Immature natural killer cell (primary cell): ENCODE measurements at places on chromosomes 4 and X. TPM values are rescaled to one million over a fixed set of nuclear protein-coding genes. Genes with fewer than 3 reads are reported as not detected.

CHST7 gene
- polyA plus RNA-seq: 1.2 TPM

PPP1R2C gene
- polyA plus RNA-seq: 0.24 TPM

DNA sequence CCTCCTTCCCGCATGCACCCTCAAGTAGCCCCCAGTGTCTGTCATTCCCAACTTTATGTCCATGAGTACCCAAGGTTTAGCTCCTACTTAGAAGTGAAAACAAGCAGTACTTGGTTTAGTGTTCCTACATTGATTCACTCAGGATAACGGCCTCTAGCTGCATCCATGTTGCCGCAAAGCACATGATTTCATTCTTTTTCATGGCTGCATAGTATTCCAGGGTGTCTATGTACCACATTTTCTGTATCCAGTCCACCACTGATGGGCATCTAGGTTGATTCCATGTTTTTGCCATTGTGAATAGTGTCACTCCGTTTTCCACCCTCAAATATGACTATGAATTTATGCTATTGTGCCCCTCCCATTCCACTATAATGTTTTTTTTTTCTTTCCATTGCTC is 130.5 kb upstream of the MXRA5 start:
- H3K27ac ChIP-seq: no peak overlapping the region
- no peaks in the 10 kb centered on the region for H3K27me3 ChIP-seq
- H3K4me1 ChIP-seq: no peaks in the 10 kb centered on the region

- H3K4me1 ChIP-seq: no peaks in the 10 kb centered on the region
- H3K27me3 ChIP-seq: peaks cover 2% of the 10 kb centered on the region
- H3K4me3 ChIP-seq: no peak overlapping the region
- DNase-seq: no peak
Measured at GRCh38 chr4:95537191-95537590, 11.6 kb downstream of the UNC5C start.

GRCh38 chr4:23324021-23324690 is 565.7 kb downstream of the PPARGC1A start:
- H3K4me1 ChIP-seq: peaks cover 1% of the 10 kb centered on the region
- DNase-seq: no peak
- H3K4me3 ChIP-seq: no peak overlapping the region
- H3K36me3 ChIP-seq: no peaks in the 10 kb centered on the region

- H3K36me3 ChIP-seq: no peaks in the 10 kb centered on the region
- H3K27ac ChIP-seq: no peak overlapping the region
- H3K4me1 ChIP-seq: no peaks in the 10 kb centered on the region
- H3K27me3 ChIP-seq: peaks cover 10% of the 10 kb centered on the region
- no peak for DNase-seq
- H3K4me3 ChIP-seq: no peak overlapping the region
Measured at GRCh38 chrX:103414561-103414960, 38.2 kb downstream of the BEX3 start.

- no peaks in the 10 kb centered on the region for H3K27me3 ChIP-seq
- H3K27ac ChIP-seq: no peak overlapping the region
- H3K4me3 ChIP-seq: no peak overlapping the region
- no peaks in the 10 kb centered on the region for H3K36me3 ChIP-seq
Measured at GRCh38 chr4:158146736-158147135, 26.1 kb downstream of the GASK1B start.

DNA sequence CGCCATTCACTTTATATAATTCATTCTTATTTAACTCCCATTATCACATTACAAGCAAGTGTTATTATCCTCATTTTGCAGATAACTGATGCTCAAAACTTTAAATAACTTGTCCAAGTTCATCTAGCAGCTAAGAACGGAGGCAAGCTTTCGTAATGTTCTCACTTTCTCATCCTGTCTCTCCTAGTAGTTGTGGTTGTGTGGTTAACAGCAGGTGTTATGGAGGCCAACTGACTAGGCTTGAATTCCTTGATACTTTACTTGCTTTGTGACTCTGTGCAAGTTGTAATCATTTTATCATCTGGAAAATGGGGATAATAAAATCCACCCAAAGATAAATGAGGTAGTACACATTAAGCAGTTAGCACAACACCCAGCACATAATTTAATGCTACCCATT is 109.9 kb upstream of the PTPN13 start:
- H3K27ac ChIP-seq: no peak overlapping the region
- DNase-seq: no peak
- no peak overlapping the region for H3K4me3 ChIP-seq
- no peaks in the 10 kb centered on the region for H3K36me3 ChIP-seq
- no peaks in the 10 kb centered on the region for H3K27me3 ChIP-seq
- no peaks in the 10 kb centered on the region for H3K4me1 ChIP-seq

DNA sequence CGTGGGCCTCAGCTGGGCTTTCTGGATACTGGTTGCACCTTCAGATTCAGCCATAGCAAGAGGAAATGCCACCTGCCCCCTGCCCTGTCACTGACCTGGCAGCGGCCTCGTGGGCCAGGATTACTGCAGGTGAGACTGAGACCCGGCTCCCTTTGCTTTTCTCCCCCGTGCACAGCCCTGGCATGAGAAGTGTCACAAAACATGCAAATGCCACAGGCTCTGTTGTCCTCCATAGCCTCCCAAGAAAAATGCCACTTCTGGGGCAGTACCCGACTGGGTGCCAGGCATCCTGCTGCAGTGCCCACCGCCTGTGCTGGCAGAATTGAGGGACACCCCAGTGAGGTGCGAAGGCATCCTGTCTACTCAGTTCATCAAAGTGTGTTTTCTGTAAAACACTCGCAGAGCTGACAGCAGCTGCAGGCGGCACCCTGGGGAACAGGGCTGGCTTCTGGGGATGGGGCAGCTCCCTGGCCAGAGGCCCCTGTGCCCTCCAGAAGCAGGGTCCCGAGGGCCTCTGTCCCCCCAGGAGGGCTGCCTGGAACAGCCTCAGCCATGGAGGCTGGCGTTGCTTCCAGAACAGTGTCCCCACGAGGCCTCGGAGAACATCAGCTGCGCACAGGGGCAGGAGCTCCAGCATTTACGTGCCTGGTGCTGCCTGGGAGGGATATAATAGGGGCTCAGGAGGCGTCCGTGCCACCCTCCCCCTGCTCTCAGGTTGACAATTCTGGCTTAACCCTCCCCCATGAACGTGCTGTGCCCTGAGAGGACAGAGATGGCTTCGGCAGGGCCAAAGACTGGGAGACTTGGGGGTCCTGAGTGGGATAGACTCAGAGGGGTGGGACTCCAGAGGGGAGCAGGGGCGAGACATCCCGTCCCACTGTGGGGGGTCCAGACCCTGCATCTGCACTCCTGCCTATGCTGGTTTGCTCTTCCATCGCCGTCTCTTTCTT is 99.5 kb upstream of the NKX1-1 start:
- no peak overlapping the region for H3K4me3 ChIP-seq
- no peak overlapping the region for H3K27ac ChIP-seq
- DNase-seq: no peak
- peaks cover 2% of the 10 kb centered on the region for H3K27me3 ChIP-seq
- H3K4me1 ChIP-seq: no peaks in the 10 kb centered on the region

DNA sequence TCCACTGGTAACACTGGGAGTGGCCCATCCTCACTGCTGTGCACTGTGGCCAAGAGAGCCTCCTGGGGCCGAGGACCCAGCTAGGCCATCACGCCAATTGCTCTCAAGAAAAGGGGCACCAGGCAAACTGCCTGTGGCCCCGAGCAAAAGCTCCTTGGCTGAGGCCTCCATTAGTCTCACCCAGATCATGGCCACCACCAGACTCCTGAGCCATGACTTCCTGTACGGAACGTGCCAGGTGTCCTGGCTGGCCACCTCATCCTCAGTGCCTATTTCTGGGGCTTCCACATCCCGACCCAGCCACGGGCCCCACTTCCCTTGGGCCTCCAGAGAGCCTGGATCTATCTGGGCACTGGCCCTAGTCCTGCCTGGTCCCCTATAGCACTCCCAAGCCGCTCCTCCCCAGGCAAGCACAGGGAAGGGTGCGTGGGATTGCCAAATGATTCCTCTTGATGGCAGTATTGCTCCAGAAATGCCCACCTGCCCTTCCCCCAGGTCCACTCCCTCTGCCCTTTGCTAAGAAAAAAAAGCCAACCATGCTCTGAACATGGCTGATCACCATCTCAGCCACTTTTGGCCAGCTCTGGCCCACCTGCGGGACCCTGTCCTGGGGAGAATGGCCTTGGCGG is 212.6 kb upstream of the AGTR2 start:
- peaks cover 4% of the 10 kb centered on the region for H3K27me3 ChIP-seq
- no peak overlapping the region for H3K27ac ChIP-seq
- H3K4me1 ChIP-seq: no peaks in the 10 kb centered on the region
- DNase-seq: no peak
- H3K4me3 ChIP-seq: no peak overlapping the region
- no peaks in the 10 kb centered on the region for H3K36me3 ChIP-seq

DNA sequence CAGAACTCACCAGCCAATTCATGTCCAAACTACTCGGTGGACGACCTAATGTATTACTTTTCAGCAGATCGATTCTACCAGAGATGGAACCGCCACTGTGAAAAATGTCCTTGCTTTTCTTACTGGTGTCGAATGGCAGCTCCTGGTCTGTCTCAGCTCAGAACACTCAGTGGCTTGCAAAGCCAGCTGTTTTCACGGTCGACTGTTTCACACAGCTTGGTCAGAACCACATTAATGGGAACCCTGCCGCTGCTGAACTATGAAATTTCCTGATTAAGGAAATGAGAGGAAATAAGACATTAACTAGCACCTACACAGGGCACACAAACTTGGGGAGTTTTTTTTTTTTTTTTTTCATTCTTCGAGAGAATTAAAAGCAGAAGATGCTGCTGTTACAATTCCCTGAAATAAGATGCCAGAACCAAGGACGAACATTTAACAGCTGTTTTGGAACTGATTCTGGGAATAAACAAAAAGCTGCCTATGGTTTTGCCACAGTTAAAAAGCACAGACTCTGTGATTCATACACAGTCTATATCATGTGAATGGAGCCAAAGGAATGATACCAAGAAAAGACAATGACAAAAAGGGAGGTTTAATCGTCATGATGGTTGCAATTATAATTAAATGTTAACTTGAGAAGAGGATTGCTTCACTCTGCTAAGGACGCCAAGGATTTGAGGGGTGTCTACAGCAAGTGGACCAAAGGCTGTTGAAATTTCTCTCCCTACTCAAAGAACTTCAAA is 31.3 kb downstream of the SUPT20HL2 start:
- H3K27me3 ChIP-seq: no peaks in the 10 kb centered on the region
- no peaks in the 10 kb centered on the region for H3K36me3 ChIP-seq
- H3K4me3 ChIP-seq: no peak overlapping the region
- H3K4me1 ChIP-seq: no peaks in the 10 kb centered on the region
- no peak for DNase-seq

DNA sequence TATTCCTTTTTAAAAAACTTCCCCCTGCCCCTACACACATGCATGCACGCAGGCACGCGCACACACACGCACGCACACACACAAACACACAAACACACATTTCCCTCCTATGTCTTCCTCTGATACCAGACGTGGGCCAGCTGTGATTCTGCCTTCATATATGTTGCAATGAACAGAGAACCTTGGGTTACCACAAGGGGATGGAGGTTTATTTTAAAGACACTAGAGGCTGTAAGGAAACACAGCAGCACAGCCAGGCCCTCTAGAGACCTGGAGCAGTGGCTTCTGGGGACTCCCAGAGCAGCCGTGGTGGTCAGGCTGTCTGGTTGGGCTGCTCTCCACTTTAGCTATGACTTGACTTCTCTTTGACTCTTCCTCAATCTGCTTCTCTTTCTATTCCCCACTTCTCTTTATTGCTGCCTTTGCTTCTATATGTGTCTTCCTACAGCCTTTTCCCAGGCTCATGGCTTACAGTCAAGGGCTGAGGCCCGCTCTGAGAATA is 3.2 kb upstream of the TLR10 start:
- H3K27ac ChIP-seq: no peak overlapping the region
- H3K4me3 ChIP-seq: no peak overlapping the region
- peaks cover 2% of the 10 kb centered on the region for H3K27me3 ChIP-seq
- peaks cover 10% of the 10 kb centered on the region for H3K4me1 ChIP-seq
- H3K36me3 ChIP-seq: peaks cover 12% of the 10 kb centered on the region
